ENCODE measurements at places on chromosomes 11 and 22.

DNA sequence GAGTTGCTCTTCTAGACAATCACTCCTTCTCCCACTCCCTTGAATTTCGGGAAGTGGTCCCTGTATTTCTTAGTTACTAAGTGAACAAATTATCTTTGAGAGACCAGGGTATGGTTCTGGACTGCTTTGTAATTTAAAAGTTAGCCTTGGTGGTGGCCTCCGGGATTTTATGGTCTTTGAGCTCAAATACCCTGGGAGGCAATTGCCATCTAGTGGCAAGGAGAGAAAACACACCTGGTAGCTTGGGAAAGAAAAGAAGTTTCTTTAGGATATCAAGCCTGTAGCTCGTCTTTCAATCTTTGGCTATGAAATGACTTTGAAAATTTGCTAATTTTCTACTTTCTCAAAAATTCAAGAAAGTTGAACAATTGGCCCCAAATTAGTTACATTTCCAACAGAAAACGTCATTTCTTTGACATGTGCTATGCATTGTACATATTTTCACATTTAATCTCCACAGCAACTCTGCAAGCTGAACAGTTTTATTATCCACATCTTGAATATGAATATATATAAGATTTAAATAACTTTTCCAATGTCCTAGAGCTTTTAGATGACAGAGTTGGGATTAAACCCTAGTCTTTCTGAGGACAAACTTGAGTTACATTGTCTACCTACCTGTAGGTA is 39.1 kb downstream of the MMP27 start:
- DNase-seq, result peak; percentile 40

- DNase-seq, result no peak
Measured at GRCh38 chr11:58905721-58906547, 33.4 kb upstream of the GLYATL1 start.

DNA sequence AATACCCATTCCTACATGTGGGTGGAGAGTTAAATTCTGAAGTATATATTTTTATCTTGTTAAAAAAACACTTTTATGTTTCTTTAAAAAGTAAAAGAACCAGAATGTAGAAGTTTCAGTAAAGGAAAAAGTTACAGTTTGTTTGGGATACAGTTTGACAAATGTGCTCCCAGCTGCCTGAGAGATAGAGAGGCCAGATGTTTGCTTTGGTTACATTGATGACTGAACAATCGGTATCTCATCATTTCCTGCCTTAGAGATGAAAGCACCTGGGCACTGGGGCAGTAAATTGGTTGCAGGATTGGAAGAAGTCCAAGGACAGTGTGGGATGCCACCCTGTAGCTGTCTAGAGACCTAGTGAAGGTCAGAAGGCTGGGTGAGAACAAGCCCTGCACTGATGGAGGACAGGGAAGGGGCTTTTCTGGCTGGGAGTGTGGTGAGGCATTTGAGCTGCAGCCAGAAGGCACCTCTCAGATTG is 16.6 kb downstream of the MED15 start:
- DNase-seq, result peak; percentile 53

GRCh38 chr11:134447696-134448095 is 35.7 kb upstream of the B3GAT1 start:
- DNase-seq, result no peak

GRCh38 chr11:16280256-16280682 is 76.1 kb downstream of the SOX6 start:
- no peak for DNase-seq

All from CD4-positive, alpha-beta T cell treated with Interleukin-17A for 1 hour (primary cell).